ENCODE measurements at places on chromosomes 6 and 20.

DNA sequence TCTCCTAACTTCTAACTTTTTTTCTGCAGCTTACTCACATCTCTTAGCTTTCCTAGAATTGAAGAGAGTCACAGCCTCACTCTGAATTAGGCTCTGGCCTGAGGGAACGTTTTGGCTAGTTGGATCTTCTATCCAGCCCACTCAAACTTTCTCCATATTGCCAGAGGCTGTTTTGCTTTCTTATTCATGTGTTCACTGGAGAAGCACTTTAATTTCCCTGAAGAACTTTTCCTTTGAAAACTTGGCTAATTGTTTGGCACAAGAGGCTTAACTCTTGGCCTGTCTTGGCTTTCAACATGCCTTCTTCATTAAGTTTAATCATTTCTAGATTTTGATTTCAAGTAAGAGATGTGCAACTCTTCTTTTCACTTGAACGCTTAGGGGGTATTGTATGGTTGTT is 138.2 kb upstream of the PLCB4 start:
- no peak for DNase-seq

- DNase-seq: no peak
These were observed 5.6 kb upstream of the SYNE1 start for GRCh38 chr6:152642578-152643375.

DNA sequence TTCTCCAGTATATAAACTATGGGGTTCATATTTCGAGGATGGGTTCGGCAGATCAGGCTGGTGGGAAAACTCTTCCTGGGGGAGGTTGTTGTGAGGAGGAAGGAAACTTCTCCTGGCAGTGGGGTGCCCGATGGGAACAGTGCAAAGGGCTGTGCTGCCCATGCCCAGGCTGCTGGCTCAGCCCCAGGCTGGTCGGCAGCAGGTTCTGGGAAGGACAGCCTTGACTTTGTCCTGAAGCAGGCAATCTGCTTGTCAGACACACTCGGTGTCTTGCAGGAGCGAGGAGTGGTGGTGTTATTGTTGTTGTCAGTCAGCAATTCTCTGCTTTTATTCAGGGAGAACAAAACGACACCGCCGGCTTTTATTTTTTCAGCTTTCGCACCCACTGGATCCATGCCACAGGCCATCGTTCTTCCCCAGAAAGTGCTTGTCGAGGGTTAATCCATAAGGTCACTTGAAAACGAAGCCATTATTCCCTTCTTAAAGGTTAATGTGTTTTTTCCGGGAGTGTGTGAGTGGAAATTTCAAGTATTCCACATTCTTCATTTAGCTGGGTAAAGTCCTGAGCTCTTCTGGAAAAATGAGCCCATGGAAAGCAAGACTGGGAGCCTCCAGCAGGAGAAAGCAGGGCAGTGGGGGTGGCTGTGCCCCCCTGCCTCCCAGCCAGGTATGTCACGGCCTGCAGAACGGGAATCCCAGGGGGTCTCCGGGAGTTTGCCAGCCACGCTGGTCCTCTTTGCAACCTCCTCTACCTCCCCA is 57.0 kb upstream of the STX16 start:
- no peak for DNase-seq

- DNase-seq: no peak
These were observed 8.3 kb downstream of the GCLC start for GRCh38 chr6:53536561-53536960.

- DNase-seq: no peak
These were observed 439.3 kb upstream of the SULF2 start for GRCh38 chr20:48224533-48225050.

- DNase-seq: no peak
These were observed 39.2 kb upstream of the RNF8 start for GRCh38 chr6:37314487-37315156.

GRCh38 chr6:109349419-109349987 is 32.8 kb downstream of the CD164 start:
- no peak for DNase-seq

DNA sequence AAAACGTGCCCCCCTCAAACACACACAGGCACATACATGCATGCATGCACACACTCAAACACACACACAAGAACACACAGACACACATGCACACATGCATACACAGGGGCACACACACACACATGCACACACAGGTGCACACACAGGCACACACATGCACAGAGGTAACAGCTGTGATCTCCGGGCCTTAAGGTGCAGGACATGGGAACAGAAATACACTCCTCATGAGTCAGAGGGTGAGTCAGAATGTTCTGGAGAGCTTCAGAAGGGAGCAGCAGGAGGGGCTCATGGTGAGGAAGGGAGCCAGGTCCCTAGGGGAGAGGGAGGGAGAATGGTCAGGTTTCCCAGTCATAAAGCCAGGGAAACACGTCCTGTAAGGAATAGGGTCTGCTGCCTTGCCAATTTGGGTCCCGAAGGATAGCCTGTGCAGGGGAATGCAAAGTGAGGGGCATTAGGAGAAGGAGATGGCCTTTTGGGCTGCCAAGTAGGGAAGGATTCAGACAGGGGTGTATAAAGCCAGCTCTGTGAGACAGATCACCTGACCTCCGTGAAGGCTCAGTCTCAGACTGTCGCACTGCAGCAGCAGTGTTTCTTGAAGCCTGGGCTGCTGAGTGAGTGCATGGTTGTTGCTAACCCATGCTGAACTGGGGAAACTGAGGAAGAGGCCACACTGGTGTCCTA is 123.9 kb downstream of the MAFB start:
- no peak for DNase-seq

- no peak for DNase-seq
These were observed 329.4 kb upstream of the MAN1A1 start for GRCh38 chr6:119678961-119679360.

- DNase-seq: no peak
These were observed 166.1 kb downstream of the GRM4 start for GRCh38 chr6:33979750-33980149.

DNA sequence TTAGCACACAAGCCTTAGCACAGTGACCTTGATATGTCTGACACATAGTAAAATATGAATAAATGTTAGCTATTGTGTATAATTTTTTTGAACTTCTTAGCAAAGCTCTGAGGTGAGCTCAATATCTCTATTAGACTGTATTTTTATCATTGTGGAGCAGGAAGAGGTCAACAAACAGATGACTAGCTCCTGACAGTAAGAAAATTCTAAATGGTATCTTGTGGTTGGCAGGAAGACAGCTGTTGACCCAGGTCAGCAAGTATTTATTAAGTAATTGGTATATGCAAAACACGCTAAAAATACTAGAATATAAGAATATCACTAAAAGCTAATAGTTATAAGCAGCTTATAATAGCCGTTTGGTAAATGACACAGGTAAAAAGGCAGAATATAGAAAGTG is 77.5 kb upstream of the MARCKS start:
- no peak for DNase-seq

- DNase-seq: no peak
These were observed 54.0 kb downstream of the PIGU start for GRCh38 chr20:34622821-34623451.

DNA sequence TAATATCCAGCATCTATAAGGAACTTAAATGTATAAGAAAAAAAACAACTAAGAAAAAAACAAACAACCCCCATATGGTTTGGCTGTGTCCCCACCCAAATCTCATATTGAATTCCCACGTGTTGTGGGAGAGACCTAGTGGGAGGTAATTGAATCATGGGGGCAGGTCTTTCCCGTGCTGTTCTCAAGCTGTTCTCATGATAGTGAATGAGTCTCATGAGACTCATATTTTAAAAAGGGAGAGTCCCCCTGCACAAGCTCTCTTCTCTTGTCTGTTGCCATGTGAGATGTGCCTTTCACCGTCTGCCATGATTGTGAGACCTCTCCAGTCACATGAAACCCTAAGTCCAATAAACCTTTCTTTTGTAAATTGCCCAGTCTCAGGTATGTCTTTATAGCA is 105.7 kb upstream of the GJE1 start:
- no peak for DNase-seq

GRCh38 chr6:33314943-33315792 is 1.3 kb upstream of the TAPBP start:
- no peak for DNase-seq

GRCh38 chr20:59925899-59926298 is 7.5 kb downstream of the SYCP2 start:
- DNase-seq: no peak

- DNase-seq: no peak
These were observed 6.6 kb upstream of the GFRA4 start for GRCh38 chr20:3669710-3670367.

GRCh38 chr6:17292600-17293133 is 11.5 kb downstream of the RBM24 start:
- DNase-seq: no peak

- no peak for DNase-seq
These were observed 7.9 kb upstream of the CDSN start for GRCh38 chr6:31128093-31128676.

DNA sequence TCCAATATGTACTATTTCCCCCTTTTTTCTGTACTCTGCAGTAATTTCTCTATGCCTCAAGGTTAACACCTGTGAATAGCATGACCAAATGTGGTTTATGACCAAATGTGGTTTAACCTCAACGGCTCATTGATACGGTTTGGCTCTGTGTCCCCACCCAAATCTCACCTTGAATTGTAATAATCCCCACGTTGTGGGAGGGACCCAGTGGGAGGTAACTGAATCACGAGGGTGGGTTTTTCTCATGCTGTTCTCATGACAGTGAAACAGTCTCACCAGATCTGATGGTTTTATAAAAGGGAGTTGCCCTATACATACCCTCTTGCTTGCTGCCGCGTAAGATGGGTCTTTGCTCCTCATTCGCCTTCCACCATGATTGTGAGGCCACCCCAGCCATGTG is 18.7 kb downstream of the DEK start:
- DNase-seq: no peak

- no peak for DNase-seq
These were observed 159.9 kb upstream of the PCSK2 start for GRCh38 chr20:17066902-17067301.

- DNase-seq: peak; percentile 40
These were observed 241 bp upstream of the CFAP206 start for GRCh38 chr6:87407561-87407900.

DNA sequence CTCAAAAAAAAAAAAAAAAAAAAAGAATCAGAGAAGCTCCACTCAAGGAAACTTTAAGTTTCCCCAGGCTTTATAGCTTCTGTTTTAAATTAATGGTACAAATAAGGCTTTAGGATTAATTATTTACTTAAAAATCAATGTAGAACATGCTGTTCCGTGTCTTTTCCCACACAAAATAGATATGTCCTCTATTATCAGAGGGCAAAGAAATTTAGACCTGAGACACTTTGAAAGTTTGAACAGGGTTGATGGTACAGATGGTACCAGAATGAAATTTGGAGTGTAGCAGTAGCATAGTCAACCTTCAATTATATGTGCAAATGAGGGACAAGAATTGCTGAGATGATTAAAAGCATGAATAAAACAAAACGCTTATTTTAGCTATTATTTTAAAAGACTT is 32.2 kb upstream of the REV3L start:
- DNase-seq: no peak

GRCh38 chr6:100665041-100665380 is 200.3 kb upstream of the SIM1 start:
- DNase-seq: no peak

- DNase-seq: no peak
These were observed 43.9 kb upstream of the MDFI start for GRCh38 chr6:41594326-41594725.

GRCh38 chr20:59448851-59449444 is 148.5 kb downstream of the EDN3 start:
- no peak for DNase-seq

DNA sequence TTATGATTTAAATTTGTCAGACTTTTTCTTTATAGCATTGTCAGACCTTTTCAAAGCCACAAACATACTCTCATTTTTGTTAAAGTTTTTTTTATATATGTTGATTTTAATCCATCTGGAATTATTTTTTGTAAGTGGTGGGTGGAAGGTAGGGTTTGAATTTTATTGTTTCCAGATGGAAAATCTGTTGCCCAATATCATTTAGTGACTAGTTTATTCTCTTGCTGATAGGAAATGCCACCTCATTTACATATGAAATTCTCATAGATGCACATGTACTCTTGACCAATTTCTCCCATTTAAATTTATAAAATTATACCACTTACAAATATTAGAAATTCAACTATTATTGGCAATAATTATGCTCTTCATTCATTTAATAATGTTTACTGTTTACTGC is 52.1 kb upstream of the PLCB1 start:
- DNase-seq: no peak

- DNase-seq: no peak
These were observed 9.5 kb upstream of the MYT1 start for GRCh38 chr20:64154590-64155257.

- peak; percentile 18 for DNase-seq
These were observed 45.3 kb downstream of the SMLR1 start for GRCh38 chr6:130872250-130873095.

GRCh38 chr6:1500913-1501312 is 108.8 kb upstream of the FOXC1 start:
- no peak for DNase-seq

- no peak for DNase-seq
These were observed 113.6 kb downstream of the HDGFL1 start for GRCh38 chr6:22682979-22683378.

DNA sequence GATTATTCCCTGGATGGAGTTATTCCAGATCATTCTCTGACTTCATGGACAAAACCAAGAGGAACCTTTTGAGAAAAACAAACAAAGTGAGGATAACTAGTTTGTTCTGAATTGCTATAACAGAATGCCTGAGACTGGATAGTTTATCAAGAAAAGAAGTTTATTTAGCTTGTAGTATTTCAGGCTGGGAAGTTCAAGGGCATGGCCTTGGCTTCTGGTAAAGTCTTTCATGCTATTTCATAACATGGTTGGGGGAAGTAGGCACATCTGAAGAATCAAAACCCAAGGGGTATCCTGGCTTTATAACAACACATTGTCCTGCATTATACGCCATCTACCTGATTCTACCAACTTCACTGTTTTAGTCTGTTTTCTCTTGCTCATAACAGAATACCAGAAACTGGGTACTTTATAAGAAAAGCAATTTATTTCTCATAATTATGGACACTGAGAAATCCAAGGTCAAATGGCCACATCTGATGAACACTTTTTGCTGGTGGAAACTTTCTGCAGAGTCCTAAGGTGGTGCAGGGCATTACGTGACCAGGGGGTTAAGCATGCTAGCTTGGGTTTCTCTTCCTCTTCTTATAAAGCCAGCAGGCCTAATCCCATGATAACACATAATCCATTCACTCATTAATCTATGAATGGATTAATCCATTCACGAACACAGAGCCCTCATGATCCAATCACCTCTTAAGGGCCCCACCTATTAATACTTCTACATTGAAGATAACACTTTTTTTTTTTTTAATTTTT is 186.1 kb upstream of the PRSS16 start:
- no peak for DNase-seq

- DNase-seq: no peak
These were observed 5.6 kb downstream of the NR2E1 start for GRCh38 chr6:108171291-108171917.

DNA sequence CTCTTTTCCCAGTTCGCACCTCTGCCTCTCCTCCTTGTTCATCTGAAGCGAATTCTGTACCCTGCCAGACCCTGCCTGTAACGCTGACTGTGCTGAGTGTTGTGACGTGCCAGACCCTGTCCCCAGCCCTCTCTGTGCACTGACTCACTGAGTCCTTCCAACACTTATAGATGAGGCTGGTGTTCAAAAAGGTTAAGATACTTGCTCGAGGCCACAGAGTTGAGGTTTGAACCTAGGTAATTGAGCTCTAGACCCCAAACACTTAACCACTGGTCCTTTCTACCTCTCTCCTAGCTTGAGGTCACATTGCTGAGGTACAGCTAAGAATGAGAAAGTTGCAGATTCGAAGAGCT is 45.7 kb upstream of the NEDD9 start:
- DNase-seq: no peak

GRCh38 chr6:13544454-13545186 is 29.8 kb upstream of the SIRT5 start:
- DNase-seq: no peak

GRCh38 chr20:58852543-58853271 is at the start of gene GNAS:
Gene GNAS (plus strand): TSS chr20:58852716.
- peak; percentile 10 for DNase-seq

Measured in amniotic stem cell (primary cell).